ENCODE measurements at places on chromosomes 7 and 10.

DNA sequence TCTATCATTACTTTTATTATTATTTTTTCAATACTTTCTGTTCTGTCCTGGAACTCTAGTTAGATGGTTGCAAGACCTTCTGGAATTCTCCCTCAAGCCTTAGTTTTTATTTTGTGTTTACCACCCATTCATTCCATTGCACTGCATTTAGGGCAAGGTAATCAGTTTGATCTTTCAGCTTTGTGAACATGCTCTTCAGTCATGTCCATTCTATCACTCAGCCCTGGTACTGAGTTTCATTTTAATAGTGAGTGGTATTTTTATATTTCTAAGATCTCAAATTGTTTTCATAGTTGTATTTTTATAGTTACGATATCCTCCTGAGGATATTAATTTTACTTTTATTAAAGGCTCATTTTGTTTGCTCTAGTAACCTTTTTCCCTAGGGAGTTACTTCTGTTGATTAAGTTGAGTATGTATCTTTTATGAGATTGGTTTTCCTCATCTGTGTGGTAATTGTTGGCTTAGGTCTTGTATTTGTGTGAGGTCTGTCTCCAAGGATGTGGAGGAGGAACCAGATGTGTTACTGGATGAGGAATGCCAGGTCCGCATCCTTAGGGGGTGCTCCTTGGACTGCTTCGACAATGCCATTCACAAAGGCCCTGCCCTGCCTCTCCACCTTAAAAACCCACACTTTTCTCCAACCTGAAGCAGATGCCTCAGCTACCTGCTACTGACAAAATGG, 46.7 kb upstream of the RAB18 start:
- no peak for DNase-seq

DNA sequence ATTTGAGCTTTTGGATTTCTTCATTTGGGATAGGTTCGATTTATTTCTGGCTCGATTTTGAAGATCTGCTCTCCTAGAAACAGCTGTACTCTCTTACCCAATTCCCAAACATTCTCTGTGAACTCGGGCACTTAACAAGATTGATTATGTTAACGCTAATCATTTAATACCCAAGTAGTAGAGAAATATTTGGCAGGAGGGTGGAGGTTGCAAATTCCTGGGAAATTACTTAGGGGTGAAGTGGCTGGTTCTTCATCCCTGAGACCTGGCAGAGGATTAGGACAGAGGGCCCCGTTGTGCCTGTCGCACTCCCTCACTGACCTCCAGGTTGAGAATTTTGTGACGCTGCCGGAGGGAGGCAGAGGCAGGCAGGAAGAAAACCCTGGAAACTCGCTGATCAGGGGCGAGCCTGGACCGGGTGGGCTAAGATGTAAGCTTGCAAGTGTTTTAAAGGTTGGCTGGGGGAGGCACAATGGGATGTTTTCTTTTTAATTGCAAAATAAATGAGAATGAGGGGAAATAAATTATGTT, 182.6 kb downstream of the TCF7L2 start:
- DNase-seq = no peak

DNA sequence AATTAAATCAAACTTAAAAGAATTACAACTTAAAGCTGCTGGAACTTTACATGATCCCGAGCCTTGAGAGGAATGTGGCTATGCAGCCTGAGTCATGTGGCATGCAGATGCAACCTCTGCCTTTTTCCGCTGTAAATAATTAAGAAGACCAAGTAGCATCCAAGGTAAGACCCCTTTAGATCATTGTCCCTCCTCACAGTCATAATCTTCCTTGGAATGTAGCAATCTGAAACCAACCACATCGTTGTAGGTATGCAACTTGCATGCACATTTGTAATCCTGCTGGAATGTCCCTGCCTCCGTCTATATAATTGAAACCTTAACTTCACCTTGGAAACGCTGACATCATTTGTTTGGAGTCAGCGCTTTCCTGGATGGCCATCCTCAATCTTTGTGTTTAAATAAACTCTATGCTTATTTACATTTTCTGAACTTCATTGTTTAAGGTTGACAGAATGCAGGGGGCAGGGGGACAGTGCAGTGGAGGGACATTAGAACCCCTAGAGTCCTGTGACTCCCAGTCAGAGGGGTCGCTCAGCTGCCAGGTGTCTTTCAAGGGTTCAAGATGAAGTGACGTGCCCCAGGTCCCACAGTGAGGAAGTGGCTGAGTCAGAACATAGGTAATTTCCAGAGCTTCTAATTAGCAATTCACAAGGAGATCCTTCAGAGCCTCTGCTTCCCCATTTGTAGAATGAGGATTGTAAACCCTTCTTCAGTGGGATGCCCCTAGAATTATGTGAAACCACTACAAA, 110.7 kb downstream of the RALA start:
- DNase-seq = no peak

DNA sequence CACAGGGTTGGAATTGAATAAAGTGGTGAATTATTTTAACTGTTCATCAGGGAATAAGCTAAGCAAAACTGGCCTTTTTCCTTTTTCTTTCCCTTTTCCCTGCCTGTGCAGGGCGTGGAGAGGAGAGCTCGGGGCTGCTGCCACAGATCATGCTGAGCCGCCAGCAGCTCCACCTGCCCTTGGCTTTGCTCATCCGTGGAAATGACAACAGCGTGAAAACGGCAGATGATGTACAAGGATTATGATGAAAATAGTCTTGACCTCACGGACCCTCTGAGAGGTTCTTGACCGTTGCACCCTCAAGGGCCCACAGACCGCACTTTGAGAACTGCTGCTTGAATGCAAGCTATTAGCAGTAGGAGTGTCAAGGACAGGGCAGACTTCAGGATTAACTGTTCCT, 10.6 kb downstream of the PPP2R2D start:
- DNase-seq = no peak

GRCh38 chr10:96616961-96617360, 30.1 kb upstream of the TM9SF3 start:
- no peak for DNase-seq

GRCh38 chr10:48777110-48777509, 92.4 kb downstream of the WDFY4 start:
- DNase-seq = no peak
